ENCODE measurements at places on chromosomes 5 and 9.

GRCh38 chr5:141651728-141652105 is 499 bp upstream of the FCHSD1 start:
- no peak for DNase-seq

GRCh38 chr5:176697934-176698538 is 50.8 kb downstream of the TSPAN17 start:
- no peak for DNase-seq

GRCh38 chr5:74272024-74272775 is 368.3 kb downstream of the ENC1 start:
- peak; percentile 71 for DNase-seq

GRCh38 chr9:17480966-17481365 is 97.9 kb upstream of the SH3GL2 start:
- no peak for DNase-seq

- no peak for DNase-seq
Measured at GRCh38 chr5:136350343-136350742, 15.0 kb downstream of the TRPC7 start.

DNA sequence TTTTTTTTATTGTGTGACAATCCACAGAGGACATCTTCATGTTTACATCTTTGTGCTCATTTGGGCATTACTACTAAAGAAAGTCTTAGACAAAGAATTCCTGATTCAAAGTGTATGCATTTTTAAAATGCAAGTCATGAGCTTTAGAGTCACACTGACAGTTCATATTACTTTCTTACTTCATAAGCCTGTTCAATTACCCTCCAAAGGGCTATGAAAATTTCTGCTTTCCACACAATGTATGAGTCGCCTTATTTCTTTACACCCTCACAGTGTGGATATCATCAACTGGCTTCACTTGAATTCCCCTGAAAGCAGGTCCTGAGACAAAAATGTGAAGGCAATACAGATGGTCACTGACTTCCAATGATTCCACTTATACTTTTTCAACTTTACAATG is 280.4 kb upstream of the PTGER4 start:
- DNase-seq: no peak

DNA sequence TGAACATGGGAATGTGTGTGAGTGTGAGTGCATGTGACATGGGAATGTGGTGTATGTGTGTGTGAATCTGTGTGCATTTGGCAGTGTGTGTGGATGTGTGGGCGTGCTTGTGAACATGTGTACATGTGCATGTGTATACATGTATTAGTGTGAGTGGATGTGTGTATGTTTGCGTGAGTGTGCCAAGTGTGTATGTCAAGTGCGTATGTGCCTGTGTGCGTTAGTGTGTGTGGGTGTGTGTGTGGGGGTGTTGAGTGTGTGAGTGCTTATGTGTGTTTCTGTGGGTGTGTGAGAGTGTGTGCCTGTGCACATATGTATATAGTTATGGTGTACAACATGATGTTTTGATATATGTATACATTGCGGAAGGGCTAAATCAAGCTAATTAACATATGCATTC is 244.3 kb downstream of the GADD45G start:
- DNase-seq: no peak

DNA sequence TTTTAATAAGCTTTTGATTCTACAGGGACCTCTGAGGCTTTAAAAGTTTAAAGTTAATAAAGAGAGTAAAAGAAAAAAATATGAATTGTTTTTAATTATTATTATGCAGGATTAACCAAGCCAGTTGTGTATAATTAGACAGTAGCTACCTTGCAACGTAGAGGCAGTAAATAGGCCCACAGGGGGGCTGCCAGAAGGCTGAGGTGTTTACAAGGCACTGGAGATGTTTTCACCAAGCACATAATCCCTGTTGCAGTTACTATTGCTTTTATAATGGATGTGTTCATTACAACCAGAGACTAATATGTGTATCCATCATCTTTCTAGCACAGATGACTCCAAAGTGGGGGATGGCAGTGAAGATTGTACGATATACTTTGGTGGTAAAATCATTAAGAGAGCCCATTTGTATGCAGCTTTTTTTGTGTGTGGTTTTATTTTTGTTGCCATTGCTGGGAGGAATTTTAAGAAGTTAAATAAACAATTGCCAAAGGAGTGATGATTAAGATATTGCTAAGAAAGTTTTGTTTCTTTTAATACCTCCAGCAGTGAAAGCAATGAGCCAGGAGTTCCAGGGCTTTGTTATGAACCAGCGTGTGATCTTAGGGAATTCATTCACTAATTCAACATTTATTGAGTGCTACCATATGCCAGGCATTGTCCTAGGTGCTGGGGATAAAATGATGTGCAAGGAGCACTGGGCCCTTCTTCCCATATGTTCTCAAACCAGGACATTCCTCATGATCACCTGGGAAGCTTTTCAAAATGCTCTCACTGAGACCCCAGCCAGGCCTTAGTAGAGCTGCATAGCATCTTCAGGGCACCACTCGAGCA is 138.7 kb upstream of the EFNA5 start:
- DNase-seq: peak; percentile 17

- DNase-seq: no peak
Measured at GRCh38 chr9:93579711-93580516, 3.5 kb downstream of the PHF2 start.

DNA sequence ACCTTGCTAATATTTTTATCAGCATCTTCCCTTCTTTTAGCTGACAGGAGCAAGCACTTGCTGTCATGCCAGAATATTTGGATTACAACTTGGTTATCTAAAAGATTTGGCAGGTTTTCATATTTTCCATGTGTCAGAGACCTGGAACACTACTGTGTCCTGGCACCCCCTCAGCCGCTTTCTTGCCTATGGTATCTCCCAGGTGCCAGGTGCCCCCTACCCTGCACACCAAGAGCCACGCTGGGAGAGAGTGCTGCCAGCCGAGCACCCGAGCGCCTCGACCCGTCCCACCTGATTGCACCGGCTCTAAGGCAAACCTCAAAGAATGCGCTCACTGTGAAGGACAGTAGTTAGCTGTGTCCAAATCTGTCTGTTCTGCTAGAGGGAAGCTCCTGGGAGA is 84.8 kb downstream of the GTF3C4 start:
- DNase-seq: peak; percentile 9

DNA sequence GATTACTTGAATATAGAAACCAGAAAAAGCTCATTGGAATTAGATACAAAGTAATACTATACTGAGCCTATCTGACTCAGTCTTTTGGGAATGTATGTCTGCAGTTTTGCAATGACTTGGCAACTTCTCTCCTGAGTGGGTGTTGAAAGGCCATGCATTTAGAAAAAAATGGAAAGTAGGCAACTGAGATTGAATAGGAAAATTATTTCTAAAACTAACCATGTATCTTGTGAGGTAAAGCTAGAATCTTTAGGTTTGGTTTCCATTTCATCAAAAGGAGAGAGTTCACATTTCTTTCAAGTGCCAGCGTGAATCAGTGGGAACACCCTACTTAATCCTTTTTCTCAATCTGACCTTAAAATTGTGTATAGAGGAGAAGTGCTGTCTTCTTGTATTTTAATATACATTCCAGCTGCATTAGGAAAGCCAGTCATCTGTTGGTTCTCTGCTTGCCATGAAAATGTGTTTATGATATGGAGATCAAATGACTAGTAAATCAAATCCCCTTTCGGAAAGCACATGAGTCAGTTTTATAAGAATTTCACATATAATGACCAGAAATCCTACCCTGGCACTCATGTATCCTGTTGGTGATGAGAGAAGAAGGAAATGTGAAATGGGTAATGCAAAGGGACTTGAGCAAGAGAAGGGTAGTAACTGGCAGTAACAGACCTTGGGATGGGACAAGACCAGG is 30.4 kb downstream of the NFX1 start:
- peak; percentile 78 for DNase-seq

DNA sequence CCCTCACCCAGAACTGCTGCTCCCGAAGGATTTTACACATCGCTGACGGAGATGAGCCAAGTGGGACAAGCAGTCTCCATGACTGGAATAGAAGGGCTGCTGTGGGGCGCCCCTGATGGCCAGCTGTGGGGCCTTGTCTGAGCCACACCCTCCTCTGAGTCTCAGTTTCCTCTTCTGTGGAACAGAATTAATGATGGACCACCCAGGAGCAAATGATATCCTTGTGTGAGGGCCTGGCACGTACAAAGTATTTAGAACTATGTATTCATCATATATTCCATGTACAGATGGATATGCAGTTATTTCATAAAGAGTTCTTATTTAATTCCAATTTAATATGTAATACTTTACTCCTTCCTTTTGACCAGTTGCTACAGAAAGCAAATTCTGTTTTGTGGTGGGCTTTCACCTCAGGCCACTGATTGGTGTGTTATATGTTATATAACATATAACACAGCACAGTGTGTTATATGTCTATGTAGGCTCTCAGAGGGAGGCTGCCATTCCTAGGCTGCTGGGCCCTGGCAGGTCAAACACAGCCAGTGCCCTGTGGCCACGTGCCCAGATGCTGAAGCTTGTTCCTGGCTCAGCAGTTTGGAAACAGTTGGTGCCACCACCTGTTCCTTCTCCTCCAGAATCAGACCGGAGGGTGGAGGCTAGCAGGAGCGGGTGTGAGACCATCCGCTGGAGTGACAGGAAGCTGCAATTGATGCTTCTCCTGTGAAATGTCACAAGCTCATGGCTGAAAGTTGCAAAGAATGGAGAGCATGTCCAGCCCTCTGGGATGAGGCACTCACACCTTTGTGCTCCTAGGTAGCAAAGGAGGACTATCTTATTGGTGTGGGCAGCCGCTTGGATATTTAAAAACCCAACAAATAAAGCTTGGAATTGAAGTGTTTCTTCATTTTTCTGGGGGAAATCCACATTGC is 4.4 kb upstream of the FGD3 start:
- DNase-seq: no peak

- no peak for DNase-seq
Measured at GRCh38 chr9:23796209-23796608, 29.8 kb downstream of the ELAVL2 start.
